Activated CD4-positive, CD25-positive, alpha-beta regulatory T cell treated with anti-CD3 and anti-CD28 coated beads, Interleukin-2, amount 50 U/mL, for 72 hours (primary cell): ENCODE measurements at places on chromosomes 1 and 21.

DNA sequence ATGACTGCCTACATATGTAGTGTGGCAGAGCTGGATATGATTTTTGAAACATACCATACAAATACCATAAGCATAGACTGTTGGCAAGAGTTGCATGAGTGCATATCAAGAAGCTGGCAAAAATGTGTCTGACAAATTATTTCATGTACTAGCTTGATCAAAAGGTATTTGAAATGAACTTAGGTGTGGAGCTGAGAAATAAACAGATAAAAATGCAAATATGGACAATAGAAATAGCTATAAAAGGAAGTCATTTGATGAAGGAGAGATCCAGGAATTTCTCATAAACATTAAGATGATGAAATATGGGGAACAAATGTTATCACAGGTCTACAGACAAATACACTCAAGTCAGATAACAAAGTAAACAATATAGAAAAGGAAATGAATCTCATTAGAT lies 609.1 kb downstream of the PTPRC start:
- DNase-seq, result no peak

DNA sequence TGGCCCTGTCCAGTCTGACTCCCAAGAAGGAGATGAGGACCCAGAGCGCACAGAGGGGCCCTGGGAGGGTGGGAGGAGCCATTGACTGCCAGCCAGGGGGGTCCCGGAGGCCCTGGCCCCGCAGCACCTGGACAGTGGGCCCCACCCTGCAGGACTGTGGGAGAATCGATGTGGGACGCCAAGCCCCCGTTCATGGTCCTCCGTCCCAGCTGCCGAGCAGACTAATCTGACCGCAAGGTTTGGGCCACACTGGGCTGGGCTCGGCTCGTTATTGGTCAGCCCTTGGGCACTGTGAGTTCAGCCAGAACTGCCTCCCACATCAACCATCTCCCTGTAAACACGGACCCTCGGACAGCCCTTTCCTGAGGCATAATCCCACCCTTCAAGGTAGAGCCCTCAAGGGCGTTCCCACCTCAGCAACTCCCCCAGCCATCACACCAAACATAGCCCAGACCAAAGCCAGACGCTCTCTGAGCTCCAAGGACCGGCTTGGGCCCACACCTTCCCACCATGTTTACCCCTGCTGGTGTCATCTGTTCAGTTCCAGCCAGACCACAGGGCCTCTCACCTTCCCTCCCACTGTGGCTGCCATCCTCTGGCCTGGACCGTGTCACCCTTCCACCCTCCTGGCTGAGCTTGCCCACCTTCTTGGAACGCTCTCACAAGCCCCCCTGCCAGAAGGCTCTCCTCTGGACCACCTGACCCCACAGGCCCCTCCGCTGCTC lies 16.2 kb upstream of the POFUT2 start:
- no peak for DNase-seq

GRCh38 chr1:205668951-205669340 lies 11.4 kb downstream of the SLC45A3 start:
- no peak for DNase-seq

DNA sequence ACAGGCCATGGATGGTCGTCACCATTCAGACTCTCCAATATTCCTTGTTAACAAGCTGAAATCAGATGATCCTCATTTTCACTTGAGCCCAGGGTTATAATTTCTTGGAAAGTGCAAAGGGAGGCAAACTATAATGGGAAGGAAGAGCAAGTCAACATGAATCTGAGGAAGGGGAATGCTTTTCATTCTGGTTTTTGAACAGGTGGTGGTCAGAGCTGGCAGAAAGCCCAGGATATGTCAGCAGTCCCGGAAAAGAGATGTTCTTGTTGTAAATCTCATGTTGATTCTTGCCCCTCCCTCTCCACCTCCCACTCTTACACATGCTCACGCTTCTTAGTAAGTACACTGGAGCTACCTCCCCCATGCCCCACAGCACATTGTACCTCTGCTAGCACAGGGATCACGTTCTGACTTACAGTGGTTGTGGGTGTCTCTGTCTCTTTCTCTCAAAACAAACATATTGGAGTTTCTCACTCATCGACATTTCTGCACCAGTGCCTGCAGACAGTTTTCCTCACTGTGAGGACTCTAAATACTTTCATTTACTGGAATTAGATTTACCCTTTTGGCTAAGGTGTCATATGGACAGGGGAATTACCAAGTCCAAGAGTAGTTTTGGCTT lies 77.6 kb downstream of the XCL2 start:
- DNase-seq, result no peak
